ENCODE measurements at places on chromosomes 3 and 15. TPM values are rescaled to one million over a fixed set of nuclear protein-coding genes. Genes with fewer than 3 reads are reported as not detected.

The BOC gene
- polyA plus RNA-seq = 55.8 TPM

The REC114 gene
- not detected for polyA plus RNA-seq

The C3orf85 gene
- not detected for polyA plus RNA-seq

The TMEM44 gene
- polyA plus RNA-seq = not detected

The CELF6 gene
- 1.4 TPM for polyA plus RNA-seq

The PCSK6 gene
- 14.1 TPM for polyA plus RNA-seq

The GRIP2 gene
- 22.9 TPM for polyA plus RNA-seq

The ZDHHC23 gene
- polyA plus RNA-seq = 1.2 TPM

The MITF gene
- 6.6 TPM for polyA plus RNA-seq

The GABRR3 gene
- polyA plus RNA-seq = not detected

The PLSCR5 gene
- not detected for polyA plus RNA-seq

The LMAN1L gene
- polyA plus RNA-seq = 0.19 TPM

The SAMMSON gene
- not detected for polyA plus RNA-seq

Data from muscle of arm (tissue), 14 donors.